Left ventricle myocardium inferior (tissue), 1 donor: ENCODE measurements at places on chromosomes 6 and 20. TPM values are rescaled to one million over a fixed set of nuclear protein-coding genes. Genes with fewer than 3 reads are reported as not detected.

- no peak for DNase-seq
- no peak overlapping the region for H3K4me3 ChIP-seq
- no peaks in the 10 kb centered on the region for H3K4me1 ChIP-seq
- peaks cover 57% of the 10 kb centered on the region for H3K36me3 ChIP-seq
- no peak overlapping the region for H3K27ac ChIP-seq
Measured at GRCh38 chr20:35555951-35556645, 14.2 kb downstream of the ERGIC3 start.

GRCh38 chr20:51624157-51624731 is 81.7 kb upstream of the NFATC2 start:
- H3K27me3 ChIP-seq = no peaks in the 10 kb centered on the region
- H3K27ac ChIP-seq = no peak overlapping the region
- H3K36me3 ChIP-seq = peaks cover 10% of the 10 kb centered on the region
- H3K4me1 ChIP-seq = peaks cover 9% of the 10 kb centered on the region
- H3K4me3 ChIP-seq = no peak overlapping the region
- DNase-seq = peak; percentile 39

Gene BPIFB4
- total RNA-seq = not detected

DNA sequence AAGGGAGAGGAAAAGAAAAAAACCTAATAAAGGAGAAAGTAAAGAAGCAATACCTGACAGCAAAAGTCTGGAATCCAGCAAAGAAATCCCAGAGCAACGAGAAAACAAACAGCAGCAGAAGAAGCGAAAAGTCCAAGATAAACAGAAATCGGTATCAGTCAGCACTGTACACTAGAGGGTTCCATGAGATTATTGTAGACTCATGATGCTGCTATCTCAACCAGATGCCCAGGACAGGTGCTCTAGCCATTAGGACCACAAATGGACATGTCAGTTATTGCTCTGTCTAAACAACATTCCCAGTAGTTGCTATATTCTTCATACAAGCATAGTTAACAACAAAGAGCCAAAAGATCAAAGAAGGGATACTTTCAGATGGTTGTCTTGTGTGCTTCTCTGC is 70.8 kb upstream of the RNF146 start:
- H3K4me3 ChIP-seq = no peak overlapping the region
- no peak overlapping the region for H3K27ac ChIP-seq
- H3K27me3 ChIP-seq = no peaks in the 10 kb centered on the region
- no peak for DNase-seq

DNA sequence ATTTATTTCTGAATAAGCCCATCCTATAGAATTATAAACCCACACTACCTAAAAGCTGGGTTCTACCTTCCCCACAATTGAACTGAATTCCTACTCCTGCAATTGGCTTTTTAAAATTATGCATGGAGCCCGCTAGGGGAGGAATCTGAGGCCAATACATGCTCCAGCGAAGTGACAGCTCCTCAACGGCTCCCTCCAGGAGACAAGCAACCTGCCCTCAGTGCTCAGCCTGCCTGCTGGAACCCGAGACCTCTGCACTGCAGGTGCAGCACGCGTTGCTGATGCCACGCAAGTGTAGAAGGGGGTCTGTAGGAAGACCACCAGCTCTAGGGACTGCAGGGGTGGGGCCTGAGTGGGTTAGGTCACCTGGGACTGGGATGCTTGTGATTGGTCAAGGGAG is 170.2 kb upstream of the CDYL start:
- no peak overlapping the region for H3K4me3 ChIP-seq
- H3K4me1 ChIP-seq = peaks cover 21% of the 10 kb centered on the region
- no peaks in the 10 kb centered on the region for H3K36me3 ChIP-seq
- DNase-seq = no peak
- H3K27ac ChIP-seq = no peak overlapping the region

- H3K27me3 ChIP-seq = peaks cover 59% of the 10 kb centered on the region
- no peak overlapping the region for H3K27ac ChIP-seq
- H3K36me3 ChIP-seq = no peaks in the 10 kb centered on the region
Measured at GRCh38 chr6:1079525-1079924, 232.4 kb upstream of the FOXQ1 start.

DNA sequence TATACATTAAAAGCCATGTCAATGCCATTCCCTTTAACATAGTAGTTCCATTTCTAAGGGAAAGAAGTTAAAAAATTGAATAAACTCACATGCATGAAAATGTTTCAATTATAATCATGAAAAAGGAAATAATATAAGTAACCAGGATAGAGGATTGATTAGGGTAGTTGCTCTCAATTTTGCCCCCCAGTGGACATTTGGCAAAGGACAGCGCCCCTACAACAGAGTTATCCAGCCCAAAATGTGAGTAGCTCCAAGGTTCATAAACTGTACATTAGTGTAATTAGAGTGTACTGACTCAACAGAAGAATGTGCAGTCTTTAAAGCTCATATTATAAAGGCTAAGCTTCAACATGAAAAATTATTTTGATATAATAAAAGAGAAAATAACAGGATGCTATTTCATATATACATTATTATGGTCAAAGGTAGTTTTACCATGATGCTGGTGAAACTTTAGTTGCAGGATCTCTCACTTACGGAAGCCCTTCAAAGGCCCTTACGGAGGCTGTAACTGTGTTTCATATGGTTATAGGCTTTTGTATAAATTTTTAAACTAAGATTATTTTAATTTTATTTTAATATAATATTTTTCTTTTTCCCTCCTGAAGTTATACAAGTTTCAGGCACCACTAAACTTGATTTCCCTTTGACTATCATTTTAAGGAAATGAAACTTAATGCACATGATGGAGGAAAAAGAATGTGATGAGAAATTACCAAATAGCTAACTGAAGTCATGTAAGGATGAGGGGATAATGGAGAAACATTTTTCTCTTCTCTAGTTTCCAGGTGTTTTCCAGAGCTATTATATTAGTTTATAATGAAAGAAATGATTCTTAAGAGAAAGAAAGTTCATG is 403.6 kb downstream of the PLCB1 start:
- H3K36me3 ChIP-seq = no peaks in the 10 kb centered on the region
- DNase-seq = no peak
- H3K27me3 ChIP-seq = no peaks in the 10 kb centered on the region
- no peak overlapping the region for H3K4me3 ChIP-seq
- peaks cover 7% of the 10 kb centered on the region for H3K4me1 ChIP-seq

Gene MBOAT1
- total RNA-seq = 5.6 TPM

- no peak overlapping the region for H3K4me3 ChIP-seq
- no peaks in the 10 kb centered on the region for H3K36me3 ChIP-seq
- peaks cover 15% of the 10 kb centered on the region for H3K4me1 ChIP-seq
- H3K27ac ChIP-seq = no peak overlapping the region
Measured at GRCh38 chr6:154932515-154933027, 62.5 kb upstream of the TIAM2 start.

Gene CLPSL1
- total RNA-seq = not detected

Gene CAGE1
- total RNA-seq = not detected

GRCh38 chr20:51800060-51800871 is 2.1 kb downstream of the SALL4 start:
- peak; percentile 38 for DNase-seq
- H3K27ac ChIP-seq = no peak overlapping the region
- no peaks in the 10 kb centered on the region for H3K36me3 ChIP-seq
- peak overlapping the region; percentile 65 for H3K4me3 ChIP-seq
- H3K27me3 ChIP-seq = peaks cover 96% of the 10 kb centered on the region

- peaks cover 4% of the 10 kb centered on the region for H3K36me3 ChIP-seq
- no peak overlapping the region for H3K27ac ChIP-seq
- H3K4me3 ChIP-seq = no peak overlapping the region
- H3K27me3 ChIP-seq = no peaks in the 10 kb centered on the region
- DNase-seq = no peak
- H3K4me1 ChIP-seq = peaks cover 21% of the 10 kb centered on the region
Measured at GRCh38 chr20:37361336-37361735, 15.4 kb downstream of the SRC start.
